ENCODE measurements at places on chromosomes 13 and 19.

- DNase-seq: no peak
These were observed 3.0 kb upstream of the DIRAS1 start for GRCh38 chr19:2724148-2724557.

GRCh38 chr19:33767898-33768413 lies 28.7 kb upstream of the KCTD15 start:
- DNase-seq: no peak

GRCh38 chr13:59774491-59774971 lies 389.2 kb downstream of the DIAPH3 start:
- DNase-seq: no peak

DNA sequence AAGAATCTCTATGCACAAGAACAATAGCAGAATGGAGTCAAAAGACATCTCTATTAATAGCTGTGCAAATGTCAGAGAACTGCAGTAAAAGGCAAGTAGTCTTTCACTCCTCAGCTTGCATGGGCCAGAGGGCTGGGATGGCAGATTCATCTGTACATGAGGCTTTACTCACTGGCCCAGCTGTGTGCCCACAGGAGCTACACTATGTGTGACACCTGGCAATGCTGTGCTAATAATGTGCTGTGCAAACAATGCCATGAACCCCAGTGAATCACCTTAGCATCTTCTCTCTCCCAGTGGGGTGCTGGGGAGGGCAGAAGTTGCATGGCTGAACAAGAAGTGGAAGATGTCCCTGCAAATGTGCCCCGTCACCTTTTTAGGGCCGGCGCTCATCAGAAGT lies 73.1 kb downstream of the KL start:
- DNase-seq: no peak

DNA sequence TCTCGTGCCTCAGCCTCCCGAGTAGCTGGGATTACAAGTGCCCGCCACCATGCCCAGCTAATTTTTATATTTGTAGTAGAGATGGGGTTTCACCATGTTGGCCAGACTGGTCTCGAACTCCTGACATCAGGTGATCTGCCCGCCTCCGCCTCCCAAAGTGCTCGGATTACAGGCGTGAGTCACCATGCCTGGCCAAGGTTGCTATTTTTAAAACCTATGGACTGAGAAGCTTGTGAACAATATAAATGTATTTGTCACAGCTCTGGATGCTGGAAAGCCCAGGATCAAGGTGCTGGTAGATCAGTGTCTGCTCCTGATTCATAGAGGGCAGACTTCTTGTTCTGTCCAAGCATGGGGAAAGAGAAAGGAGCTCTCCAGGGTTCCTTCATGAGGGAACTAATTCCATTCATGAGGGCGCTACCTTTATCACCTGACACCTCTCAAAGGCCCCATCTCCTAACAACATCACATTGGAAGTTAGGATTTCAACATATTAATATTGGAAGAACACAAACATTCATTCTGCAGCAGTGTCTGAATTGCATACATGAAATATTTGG lies 16.1 kb downstream of the CARD8 start:
- DNase-seq: no peak

DNA sequence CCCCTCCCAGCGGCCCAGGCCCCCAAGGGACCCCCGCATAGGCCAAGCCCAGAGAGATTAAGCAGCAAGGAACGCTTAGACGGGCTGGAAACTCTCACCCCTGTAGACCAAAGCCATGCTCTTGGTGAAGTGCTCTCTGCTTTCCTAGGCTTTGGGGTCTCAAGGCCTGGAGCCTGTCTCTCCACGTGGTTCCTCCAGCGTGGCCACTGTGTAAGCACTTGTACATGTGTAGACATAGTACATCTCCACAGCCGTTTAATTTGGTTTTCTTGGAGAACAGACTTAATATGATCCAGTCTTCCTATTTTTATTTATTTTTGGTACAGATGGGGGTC lies 1.1 kb downstream of the NUDT19 start:
- no peak for DNase-seq

GRCh38 chr13:102862624-102863210 lies 16.9 kb downstream of the ERCC5 start:
- DNase-seq: no peak

DNA sequence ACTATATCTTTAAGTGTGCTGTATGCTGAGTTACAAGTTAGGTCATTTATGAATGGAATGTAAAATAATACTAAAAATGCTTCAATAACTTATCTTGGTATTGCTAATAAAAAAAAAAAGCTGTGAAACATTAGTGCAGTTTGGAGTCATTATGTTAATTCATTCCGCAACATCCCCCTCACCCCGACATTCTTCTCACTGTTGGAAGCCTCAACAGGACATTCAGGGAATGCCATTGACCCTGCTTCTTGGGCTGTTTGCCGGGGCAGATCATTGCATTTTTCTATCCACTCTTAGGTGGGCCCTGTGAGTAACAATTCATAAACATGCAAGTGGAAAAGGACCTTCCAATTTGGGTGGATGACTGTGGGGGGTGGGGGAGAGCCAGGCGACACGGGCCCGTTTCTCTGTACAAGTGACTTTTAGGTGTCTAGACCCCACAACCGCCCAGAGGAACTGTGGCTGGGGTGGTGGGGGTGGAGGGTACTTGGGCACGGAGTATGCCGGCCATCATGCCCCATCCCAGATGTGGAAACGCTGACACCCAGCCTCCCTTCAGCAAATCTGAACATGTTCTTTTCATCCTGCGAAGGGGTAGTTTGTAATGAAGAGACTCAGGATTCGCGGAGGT lies 185.9 kb downstream of the ZNF536 start:
- DNase-seq: no peak

GRCh38 chr19:48391100-48392005 lies at the start of gene KDELR1:
KDELR1 (minus strand) TSS chr19:48391551; CDS start chr19:48391358, 193 bp downstream.
- peak; percentile 92 for DNase-seq

DNA sequence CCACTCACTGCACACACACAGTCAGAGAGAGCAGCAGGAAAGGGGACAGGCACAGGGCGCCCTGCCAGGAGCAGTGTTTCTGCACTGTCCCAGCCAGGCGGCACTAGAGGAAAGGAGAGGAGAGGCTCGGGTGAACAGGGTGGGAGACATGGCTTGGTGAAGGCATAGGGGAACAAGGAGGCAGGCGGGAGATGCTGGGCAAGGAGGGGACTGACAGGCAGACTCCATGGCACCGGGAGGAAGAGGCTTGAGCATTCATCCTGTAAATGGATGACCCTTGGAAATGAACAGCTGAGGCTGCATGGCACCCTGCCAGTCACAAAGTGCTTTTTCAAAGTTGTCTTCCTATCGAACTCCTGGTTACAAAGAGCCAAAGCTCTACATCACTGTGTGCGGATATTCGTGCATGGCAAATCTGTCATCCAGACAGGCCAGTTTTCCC lies 22.4 kb downstream of the MED26 start:
- no peak for DNase-seq

DNA sequence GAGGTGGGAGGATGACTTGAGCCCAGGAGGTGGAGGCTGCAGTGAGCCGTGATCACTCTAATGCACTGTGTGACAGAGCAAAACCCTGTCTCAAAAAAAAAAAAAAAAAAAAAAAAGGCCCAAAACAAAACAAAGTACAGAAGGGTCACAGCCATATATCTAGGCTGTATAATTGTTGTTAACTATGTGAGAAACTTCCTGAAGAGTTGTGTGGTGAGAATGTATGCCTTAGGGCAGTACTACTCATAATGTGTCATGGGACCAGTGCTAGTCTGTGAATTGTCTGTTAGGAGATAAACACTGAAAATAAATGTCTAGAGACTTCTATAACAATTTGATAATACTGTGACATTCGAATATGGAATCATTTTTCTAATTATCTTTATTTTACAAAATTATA lies 43.1 kb downstream of the PAN3 start:
- no peak for DNase-seq

DNA sequence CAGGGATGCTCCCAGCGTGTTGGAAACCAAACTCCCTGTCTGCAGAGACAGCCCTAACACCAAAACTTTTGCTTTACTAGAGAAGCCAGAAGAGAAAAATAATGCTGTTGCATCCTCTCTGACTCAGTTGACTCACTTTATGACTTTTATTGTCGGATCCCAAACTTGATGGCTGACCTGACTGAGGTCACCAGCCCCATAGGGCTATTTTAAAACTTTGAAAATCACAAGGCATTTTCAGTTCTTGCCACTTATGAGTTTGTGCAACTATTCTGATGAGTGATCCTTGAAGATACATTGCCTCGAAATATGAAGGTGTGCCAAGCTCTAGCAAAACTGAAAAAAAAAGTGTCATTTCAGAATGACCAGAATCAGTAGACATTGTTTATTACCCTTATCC lies 320.2 kb downstream of the DLEU7 start:
- no peak for DNase-seq

GRCh38 chr13:67421475-67421874 lies 191.3 kb upstream of the PCDH9 start:
- no peak for DNase-seq

- no peak for DNase-seq
These were observed 183.4 kb downstream of the USP12 start for GRCh38 chr13:26988059-26988769.

- no peak for DNase-seq
These were observed 52.1 kb downstream of the C13orf46 start for GRCh38 chr13:113921763-113922162.

DNA sequence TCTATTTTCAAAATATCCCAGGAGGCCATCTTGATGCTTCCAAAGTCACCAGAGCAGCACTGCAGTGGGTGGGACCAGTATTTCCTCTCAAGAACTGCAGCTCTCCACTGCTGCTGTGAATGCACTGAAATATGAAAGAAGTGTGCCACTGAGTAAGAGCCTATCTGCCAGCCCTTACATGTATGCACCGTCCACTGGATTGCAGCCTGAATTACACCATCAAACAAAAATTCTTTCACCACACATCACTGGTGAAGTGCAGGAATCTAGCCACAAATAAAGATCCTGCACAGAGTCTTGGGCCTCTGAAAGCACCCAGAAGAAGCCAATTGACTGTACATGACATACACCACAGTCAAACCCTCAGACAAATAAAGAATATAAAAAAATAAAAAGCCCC lies 249.0 kb downstream of the LHFPL6 start:
- no peak for DNase-seq

DNA sequence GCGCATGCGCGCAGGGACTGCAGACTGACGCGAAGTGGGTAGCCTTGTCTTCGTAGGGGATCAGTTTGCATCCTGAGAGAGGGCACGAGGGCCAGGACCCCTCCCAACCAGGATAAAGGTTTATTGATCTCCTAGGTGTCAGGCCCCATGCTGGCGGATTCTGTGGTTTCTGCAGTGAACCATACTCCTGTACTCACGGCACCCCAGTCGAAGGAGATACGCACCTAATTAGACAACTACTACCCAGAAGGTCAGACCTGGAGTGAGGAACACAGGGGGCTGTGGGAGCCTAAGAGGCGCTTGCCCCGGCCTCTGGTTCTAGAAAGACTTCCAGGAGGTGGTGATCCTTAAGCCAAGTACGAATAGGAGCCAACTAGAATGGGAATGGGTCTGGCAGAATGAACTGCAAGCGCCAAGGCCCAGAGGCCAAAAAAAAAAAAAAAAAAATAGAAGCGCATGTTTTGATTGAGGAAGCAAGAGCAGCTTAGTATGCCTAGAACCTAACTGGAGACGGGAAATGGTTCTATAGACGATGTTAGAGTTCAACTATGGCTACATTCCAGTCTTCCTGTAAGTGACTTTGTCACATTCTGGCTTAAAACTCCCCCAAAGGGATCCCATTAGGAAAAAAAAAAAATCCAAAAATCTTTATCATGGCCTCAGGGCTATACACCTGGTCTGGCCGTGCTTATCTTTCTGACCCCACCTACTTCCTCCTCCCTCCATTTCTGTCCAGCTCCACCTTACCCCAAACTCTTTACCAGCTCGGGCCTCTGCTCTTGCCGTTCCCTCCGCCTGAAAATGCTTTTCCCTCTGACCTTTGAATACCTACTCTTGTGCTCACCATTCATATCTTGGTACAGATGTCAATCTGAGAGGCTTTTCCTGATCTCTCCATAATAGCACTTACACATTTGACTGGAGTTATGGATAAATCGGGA lies 902 bp upstream of the ZNF428 start:
- no peak for DNase-seq

DNA sequence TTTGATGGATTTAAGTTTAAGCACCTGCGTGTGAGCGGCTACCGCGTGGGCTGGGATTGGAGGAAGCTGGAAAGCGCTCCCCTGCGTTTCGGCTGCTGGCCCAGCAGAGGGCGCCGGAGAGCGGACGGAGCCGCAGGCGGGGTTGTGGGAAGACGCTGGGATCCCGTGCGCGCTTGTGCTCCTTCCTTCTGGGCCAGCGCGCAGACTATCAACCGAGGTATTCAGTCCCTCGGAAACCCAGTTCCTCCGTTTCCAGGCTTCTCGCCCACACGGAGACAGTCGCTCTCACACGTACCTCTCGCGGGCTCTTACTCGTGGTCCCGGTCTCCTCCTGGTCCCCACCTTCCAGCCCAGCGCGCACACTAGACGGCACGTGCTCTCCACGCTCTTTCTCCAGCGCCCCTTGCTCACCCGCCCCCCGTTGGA lies 28.8 kb downstream of the EPN1 start:
- DNase-seq: no peak

DNA sequence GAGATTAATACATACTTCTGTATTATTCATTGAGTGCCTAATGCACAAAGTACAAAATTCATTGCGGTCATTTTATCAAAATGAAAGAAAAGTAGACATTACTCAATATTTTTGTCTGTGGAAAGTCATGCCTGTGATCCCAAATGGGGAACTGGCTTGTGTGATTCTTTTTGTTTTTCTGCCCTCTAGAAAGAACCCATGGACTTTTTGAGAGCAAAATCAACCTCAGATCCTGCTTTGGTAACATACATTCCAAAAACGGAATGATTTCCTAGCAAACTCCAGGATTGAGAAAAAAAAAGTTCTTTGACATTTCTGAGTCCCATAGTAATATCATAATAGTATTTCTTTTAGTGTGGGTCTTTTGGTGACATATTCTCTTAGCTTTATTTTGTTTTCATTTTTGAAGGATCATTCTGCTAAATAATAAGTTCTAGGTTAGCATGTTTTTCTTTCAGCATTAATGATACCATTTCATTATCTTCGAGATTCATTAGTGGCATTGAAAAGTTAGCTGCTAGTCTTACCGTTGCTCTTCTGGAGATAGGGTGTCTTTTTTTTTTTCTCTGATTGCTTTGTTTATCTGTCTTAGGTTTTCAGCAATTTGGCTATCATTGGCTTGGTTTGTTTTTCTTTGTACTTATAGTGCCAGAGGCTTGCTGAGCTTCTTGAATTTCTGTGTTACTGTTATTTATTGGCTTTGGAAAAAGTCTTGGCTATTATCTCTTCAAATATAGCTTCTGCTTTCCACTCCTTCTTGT lies 102.4 kb upstream of the CSNK1A1L start:
- no peak for DNase-seq

GRCh38 chr19:15129856-15130585 lies 22.8 kb downstream of the SYDE1 start:
- DNase-seq: no peak

- no peak for DNase-seq
These were observed 67.0 kb upstream of the SIAH3 start for GRCh38 chr13:45918597-45918996.
